ENCODE measurements at places on chromosomes 1 and 21. TPM values are rescaled to one million over a fixed set of nuclear protein-coding genes. Genes with fewer than 3 reads are reported as not detected.

GCSAML gene
- total RNA-seq = 0.16 TPM

GJA4 gene
- total RNA-seq = not detected

ERI3 gene
- total RNA-seq = 30.7 TPM

C1orf74 gene
- total RNA-seq = 2.1 TPM

RIPPLY3 gene
- not detected for total RNA-seq

LMX1A gene
- not detected for total RNA-seq

KRTAP13-2 gene
- not detected for total RNA-seq

LMNA gene
- 98.8 TPM for total RNA-seq

ANGPTL7 gene
- total RNA-seq = not detected

STUM gene
- not detected for total RNA-seq

STMN1 gene
- 531 TPM for total RNA-seq

IER5 gene
- total RNA-seq = 35.3 TPM

PGM1 gene
- 49.8 TPM for total RNA-seq

IL20 gene
- total RNA-seq = not detected

PTPN22 gene
- 68.7 TPM for total RNA-seq

TP73 gene
- 2.7 TPM for total RNA-seq

PADI6 gene
- total RNA-seq = not detected

FAAH gene
- total RNA-seq = 5.1 TPM

SMIM11 gene
- 16.3 TPM for total RNA-seq

ZNF683 gene
- total RNA-seq = not detected

SLAMF1 gene
- 63.6 TPM for total RNA-seq

GNG4 gene
- 1.8 TPM for total RNA-seq

PLA2G2F gene
- total RNA-seq = not detected

CELA3A gene
- total RNA-seq = not detected

RIT1 gene
- total RNA-seq = 27.0 TPM

Data from T-helper 2 cell treated with Interferon-gamma antibody and Interleukin-4, amounts not matched to agents 100 ng/mL and 5 ng/mL, for 36 hours (primary cell).